CD8-positive, alpha-beta memory T cell (primary cell): ENCODE measurements at places on chromosomes 7 and 10.

- DNase-seq: no peak
These were observed 18.3 kb downstream of the STEAP1B start for GRCh38 chr7:22481726-22482125.

DNA sequence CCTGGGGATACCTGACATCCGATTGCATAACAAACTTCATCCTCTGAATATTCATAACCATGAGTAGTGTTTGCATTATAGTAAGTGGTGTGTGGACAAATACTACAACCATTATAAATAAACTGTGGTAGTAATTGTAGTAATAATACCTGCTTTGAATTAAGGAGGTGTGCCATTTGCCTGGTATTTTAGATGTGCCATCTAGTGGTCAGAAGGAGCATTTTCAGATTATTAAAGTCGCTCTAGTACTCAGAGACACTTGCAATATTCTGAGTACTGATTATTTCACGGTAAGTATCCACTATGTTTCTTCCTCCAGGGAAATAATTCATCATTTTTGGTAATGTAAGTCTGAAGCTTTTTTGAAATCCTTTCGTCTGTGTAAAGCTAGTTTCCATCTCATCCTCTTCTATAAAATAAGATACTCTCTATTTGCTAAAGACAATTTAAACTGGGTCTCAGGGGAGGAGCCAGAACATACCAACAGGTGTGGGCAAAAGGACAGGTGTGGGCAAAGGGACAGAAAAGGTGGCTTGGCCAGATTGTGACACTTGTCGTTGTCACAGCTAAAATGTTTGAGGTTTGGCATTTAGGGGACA is 115.3 kb upstream of the WDR11 start:
- DNase-seq: no peak

GRCh38 chr7:32643194-32643593 is 147.9 kb downstream of the AVL9 start:
- no peak for DNase-seq

DNA sequence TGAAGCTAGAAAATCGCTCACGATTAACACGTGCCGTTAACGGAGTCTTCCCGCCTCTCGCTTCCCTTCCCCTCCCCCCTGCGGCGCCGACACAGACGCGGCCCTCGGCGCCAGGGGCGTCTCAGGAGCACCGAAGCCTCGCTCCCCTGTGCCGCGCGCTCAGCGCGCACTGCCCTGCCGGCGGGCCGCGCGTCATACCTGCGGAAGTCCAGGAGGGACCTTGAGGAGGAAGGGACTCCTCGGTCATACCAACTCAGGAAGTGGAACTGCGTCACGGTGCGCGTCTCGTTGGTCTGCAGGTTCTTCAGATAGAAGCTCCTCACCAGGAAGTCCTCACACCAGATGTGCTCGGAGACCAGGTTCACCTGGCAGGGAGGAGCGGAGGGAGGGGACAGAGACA is 239.6 kb downstream of the DNAJB6 start:
- peak; percentile 10 for DNase-seq

DNA sequence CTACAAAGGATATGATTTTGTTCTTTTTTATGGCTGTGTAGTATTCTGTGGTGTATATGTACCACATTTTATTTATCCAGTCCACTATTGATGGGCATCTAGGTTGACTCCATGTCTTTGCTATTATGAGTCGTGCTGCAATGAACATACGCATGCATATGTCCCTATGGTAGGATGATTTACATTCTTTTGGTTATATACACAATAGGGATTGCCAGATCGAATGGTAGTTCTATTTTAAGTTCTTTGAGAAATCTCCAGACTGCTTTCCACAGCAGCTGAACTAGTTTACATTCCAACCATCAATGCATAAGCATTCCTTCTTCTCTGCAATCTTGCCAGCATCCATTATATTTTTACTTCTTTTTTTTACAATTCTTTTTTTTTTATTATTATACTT is 35.6 kb upstream of the FAM13C start:
- no peak for DNase-seq

DNA sequence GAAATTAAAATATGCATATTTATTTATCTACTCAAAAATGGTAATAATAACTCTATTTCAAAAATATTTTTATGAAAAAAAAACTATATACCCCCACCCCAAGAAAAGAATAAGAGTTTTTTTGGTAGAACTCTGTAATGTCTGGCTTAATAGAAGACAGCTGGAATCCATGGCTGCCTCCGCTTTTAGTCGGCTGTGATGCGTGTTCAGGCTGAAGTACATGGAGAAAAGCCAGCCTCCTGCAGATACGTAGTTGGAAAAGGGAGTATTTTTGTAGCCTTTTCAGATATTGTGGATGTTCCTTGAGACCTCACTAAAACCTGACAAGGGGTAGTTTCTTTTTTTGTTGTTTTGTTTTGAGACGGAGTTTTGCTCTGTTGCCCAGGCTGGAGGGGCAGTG is 10.0 kb downstream of the FOXK1 start:
- no peak for DNase-seq
